Gastroesophageal sphincter (tissue), 4 donors: ENCODE measurements at places on chromosomes 3 and 15.

DNA sequence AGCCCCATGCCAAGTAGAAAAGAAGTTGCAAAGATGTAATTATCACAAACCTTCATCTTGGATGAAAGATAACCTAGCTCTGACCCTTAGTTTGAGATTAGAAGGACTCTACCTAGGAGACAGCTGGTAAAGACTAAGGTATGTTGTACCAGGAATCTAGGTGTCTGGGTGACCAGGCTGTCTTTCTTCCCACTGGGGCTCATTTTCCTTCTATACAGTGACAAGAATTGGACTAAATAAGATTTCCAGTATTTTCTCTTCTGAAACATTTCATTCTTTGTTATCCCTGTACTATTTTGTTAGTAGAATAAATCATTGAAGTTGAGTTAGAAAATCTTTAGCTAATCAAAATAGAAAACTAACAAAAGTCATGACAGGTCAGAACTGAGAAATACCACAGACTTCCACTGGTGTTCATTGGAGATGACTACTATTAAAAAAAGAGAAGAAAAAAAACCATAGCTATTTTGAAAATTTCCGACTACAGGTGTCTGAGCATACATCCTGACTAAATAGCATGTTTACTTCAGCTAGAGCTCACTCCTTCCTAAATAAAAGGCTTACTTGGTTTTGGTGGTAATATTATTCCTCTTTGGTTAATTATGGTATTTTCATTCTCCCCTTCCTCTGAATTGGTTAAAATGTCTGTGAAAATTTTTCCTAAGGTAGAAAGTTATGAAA is 10.1 kb downstream of the TGFBR2 start:
- ATAC-seq, result no peak

- no peak for ATAC-seq
Observed at GRCh38 chr15:64948916-64949315, 37.2 kb downstream of the ANKDD1A start.

GRCh38 chr15:36172955-36173354 is 406.5 kb upstream of the CDIN1 start:
- no peak for ATAC-seq

DNA sequence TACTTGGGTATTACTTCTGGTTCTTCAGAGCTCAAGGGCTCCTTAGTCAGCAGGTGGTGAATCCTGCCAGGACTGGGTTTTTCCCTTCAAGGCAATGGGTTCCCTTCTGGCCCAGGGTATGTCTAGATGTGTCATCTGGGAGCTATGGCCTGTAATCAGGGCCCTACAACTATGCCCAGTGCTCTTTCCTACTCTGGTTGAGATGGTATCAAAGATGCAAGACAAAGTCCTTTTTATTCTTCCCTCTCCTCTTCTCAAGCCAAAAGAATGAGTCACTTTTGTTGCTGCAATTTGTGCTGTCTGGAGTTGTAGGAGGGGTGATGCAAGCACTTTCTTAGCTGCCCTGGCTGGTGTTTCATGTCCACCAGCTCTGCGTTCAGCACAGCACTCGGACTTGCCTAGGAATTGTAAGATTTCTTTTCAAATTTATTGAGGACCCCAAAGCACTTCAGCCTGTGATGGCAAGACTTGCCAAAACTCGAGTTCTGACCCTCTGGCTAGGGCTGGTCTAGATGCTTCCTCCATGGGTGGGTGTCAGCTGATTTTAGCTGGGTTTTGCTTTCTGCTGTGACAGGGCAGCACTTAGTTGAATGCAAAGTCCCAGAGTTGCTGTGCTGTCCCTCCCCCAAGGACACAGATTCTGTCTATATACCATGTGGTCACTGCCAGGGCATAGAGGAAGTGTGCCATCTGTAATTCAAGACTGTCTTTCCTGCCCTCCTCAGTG is 129.2 kb upstream of the CBLB start:
- peak; percentile 90 for ATAC-seq

DNA sequence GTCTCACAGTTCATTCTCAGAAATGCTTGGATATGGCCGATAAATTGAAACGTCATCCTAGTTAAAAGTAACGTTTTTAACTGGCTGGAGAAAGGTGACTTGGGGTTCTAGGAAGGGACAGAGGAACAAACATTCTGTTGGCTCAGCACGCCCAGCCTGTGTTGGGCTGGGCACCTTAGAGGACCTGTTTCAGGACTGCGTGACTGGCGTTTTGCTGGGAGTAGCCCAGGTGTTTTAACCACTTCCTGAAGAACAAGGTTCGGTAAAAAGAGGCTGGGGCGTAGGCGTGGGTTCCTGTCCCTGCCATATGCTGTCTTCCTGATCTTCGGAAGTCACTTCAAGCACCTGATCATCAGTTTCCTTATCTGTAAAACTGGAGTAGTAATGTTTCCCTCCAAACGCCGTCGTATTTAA is 1.1 kb upstream of the TLNRD1 start:
- no peak for ATAC-seq

- ATAC-seq, result no peak
Observed at GRCh38 chr3:73576999-73577461, 47.7 kb downstream of the PDZRN3 start.

- peak; percentile 61 for ATAC-seq
Observed at GRCh38 chr3:175338775-175339535, 479.8 kb downstream of the NAALADL2 start.

GRCh38 chr3:8220291-8220690 is 281.3 kb upstream of the LMCD1 start:
- ATAC-seq, result no peak

- ATAC-seq, result no peak
Observed at GRCh38 chr15:38176155-38176554, 76.5 kb upstream of the SPRED1 start.

DNA sequence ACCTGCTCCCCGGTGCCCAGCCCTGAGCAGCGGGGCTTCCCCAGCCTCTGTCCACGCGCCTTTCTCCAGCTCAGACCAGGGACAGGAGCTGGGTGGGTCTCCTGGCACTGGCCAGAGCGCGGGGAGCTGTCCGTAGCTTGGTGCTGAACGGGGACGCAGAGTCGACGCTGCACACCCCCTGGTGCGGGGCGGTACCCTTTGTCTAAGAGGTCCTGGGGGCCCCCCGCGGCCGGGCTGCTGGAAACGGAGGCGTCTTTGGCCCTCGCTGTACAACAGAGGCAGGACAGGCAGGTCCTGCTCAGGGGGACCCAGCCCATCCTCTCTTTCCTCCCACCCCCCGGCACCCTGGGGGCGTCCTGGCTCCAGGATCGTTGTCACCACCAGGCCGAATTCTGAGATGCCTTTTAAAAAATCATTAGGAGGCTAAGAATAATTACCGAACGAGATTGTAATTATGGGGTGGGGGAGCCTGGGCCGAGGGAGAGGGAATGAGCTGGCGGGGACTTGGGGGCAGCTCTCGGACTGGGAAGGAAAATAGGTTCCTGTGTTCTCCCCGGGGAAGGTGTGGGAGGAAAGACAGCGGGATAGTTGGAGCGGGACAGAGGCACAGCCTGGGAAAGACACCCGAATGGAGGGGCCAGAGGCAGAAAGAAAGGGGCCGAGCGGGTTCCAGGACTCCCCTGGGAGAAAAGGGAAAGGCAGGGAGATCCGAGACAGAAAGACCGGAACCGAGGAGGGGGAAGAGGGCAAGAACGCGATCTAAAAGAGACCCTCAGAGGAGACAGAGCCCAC is 4.1 kb upstream of the SKOR1 start:
- peak; percentile 49 for ATAC-seq

GRCh38 chr15:75732809-75733451 is 20.3 kb upstream of the CSPG4 start:
- peak; percentile 71 for ATAC-seq

DNA sequence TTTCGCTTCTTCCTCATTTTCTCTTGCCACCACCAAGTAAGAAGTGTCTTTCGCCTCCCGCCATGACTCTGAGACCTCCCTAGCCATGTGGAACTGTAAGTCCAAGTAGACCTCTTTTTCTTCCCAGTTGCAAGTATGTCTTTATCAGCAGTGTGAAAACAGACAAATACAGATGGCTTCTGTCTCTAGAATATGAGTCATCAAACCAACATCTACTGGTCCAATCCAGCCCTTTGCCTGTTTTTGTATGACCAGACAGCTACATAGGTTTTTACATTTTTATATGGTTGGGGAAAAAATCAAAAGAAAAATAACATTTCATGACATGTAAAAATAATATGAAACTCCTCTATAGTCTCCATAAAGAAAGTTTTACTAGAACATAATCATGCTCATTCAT is 118.7 kb upstream of the PTPRG start:
- no peak for ATAC-seq

DNA sequence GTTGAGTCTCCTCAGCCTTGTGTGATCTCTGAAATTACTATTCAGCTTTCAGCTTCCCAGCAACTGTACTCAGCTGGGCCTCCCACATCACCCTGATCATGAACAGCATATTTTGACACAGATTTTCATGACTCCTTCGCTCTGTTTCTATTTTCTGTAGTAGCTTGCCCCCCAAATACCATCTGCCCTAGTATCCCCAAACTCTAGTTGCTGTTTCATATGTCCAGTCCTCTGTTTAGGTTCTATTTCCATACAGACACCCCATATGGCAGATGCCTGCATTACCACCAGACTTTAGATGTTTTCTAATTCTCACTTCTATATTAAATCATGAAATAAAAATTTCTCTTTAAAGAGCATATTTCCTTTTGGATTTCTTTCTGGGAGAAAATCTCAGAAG is 217.2 kb upstream of the ARPP21 start:
- ATAC-seq, result no peak

- ATAC-seq, result peak; percentile 62
Observed at GRCh38 chr3:38039101-38039898, at the start of gene DLEC1. Gene DLEC1 (plus strand): TSS chr3:38039208. CDS start chr3:38039226, 18 bp downstream.

GRCh38 chr3:196177567-196177966 is 33.6 kb downstream of the ZDHHC19 start:
- ATAC-seq, result no peak

DNA sequence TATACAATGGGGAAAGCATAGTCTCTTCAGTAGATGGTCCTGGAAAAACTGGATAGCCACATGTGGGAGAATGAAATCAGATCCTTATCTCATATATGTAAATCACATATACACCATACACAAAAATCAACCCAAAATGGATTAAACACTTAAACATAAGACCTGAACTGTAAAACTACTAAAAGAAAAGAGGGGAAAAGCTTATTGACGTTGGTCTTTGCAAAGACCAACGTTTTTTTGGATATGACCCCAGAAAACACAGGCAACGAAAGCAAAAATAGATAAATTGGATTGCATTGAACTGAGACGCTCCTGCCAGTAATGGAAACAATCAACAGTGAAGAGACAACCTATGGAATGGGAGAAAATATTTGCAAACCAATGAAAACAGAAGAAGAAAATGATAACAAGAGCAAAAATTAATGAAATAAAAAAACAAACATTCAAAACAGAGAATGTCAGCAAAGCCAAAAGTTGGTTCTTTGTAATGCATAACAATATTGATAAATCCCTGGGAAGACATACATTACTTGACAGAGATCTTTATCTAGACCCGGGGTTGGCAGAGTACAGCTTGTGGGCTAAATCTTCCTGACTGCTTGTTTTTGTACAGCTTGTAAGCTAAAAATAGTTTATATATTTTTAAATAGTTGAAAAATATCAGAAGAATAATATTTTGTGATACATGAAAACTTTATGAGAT is 86.9 kb downstream of the NEO1 start:
- no peak for ATAC-seq

GRCh38 chr3:46091741-46092701 is 64.7 kb upstream of the XCR1 start:
- no peak for ATAC-seq
